ENCODE measurements at places on chromosomes 5 and 9. TPM values are rescaled to one million over a fixed set of nuclear protein-coding genes. Genes with fewer than 3 reads are reported as not detected.

GBA2 gene
- total RNA-seq = 36.5 TPM

SPARC gene
- total RNA-seq = 99.5 TPM

NACC2 gene
- 11.2 TPM for total RNA-seq

TLX3 gene
- total RNA-seq = not detected

EIF4EBP3 gene
- 11.4 TPM for total RNA-seq

KIF4B gene
- total RNA-seq = not detected

SPRY4 gene
- 6.5 TPM for total RNA-seq

ABCA2 gene
- total RNA-seq = 37.3 TPM

FBXL7 gene
- total RNA-seq = 1.2 TPM

IL9 gene
- not detected for total RNA-seq

All from right lobe of liver (tissue), 6 donors.